Right kidney (tissue), 9 donors: ENCODE measurements at places on chromosomes 7 and 10.

DNA sequence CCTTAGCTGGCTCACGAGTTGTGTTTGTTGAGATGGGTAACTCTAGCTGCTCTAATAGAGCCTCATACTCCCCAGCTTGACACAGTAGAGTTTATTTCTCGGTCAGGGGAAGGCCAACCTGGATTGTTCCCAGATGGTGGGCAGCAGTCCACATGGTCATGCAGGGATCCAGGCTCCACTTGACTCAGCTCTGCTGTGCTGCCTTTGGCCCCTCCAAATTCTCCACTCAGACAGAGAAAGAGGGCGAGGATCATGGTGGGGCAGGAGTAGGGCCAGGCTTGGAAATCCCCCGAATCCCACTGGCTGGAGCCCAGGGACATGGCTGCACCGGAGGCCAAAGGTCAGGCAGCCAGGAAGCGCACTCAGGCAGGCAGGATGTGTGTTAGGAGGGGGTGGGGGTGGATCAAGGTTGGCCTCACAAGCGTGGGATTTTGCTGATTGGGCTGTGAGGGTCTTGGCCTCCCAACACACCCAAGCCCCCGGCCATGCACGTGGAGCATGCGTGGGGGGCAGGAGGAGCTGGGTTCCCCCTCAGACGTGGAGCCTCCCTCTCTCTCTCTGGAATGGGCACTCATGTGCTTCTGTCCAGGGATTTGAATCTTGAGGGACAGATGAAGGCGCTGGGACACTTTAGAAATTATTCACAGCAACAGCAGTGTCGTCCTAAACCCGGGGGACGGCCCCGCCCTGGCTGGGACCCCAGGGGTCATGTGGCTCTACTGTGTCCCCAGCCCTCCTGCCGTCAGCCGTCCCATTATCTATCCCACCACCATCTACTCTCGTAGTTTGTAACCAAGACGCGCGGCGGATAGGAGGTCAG lies 44.8 kb downstream of the PDGFA start:
- DNase-seq: no peak

GRCh38 chr10:60704471-60704870 lies 73.8 kb upstream of the CDK1 start:
- DNase-seq: no peak

- no peak for DNase-seq
Measured at GRCh38 chr10:102468683-102469082, 17.3 kb upstream of the C10orf95 start.

DNA sequence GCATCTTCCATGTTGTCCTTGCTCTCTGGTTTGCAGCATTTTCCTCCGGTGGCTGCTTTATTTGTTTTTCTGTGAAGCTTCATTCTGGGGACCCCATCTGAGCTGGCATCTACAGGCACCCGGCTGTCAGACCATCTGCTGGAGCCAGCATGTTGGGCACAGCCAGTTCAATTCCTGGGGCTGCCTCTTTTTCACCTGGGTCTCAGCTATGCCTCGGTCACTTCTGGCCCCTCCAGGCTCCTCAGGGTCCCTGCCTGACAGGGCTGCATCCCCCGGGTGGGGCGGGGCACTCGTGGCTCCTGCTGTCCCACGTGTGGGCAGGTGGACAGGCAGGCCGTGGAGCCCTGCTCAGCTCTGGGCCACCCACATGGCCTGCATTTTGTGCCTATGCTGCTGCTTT lies 8.1 kb downstream of the SCART1 start:
- no peak for DNase-seq

DNA sequence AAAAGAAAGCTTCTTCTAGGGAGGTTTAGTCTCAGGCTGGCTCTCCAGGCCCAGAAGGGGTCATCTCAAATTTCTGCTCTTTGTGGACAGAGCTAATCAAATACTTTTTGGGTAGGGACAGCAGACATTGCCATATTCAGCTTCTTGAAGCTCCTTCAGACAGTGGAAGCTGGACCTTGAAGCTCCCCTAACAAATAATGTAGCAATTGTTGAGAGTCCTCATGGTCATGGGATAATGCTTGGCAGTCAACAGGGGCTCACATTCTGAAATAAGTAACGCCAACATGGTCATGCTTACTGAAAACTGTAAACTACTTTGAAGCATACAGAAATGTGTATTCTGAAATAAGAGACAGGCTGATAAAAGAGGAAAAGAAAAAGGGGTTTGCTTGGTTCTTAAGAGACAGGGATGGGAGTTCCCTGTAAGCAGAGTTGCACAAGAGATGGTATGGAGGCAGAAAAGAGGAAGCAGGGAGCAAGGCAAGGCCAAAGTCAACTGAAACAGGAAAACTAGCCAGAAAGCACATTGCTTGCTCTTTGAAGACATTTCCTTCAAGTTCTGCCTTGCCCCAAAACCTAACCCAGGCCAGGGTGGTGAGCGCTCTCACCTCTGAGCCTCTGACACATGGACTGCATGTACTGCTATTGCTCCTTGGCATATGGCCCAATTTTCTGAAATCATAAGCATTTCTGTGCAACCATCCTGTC lies 53.1 kb upstream of the KMT2E start:
- no peak for DNase-seq
